Fibroblast of villous mesenchyme (primary cell): ENCODE measurements at places on chromosomes 1 and 21.

DNA sequence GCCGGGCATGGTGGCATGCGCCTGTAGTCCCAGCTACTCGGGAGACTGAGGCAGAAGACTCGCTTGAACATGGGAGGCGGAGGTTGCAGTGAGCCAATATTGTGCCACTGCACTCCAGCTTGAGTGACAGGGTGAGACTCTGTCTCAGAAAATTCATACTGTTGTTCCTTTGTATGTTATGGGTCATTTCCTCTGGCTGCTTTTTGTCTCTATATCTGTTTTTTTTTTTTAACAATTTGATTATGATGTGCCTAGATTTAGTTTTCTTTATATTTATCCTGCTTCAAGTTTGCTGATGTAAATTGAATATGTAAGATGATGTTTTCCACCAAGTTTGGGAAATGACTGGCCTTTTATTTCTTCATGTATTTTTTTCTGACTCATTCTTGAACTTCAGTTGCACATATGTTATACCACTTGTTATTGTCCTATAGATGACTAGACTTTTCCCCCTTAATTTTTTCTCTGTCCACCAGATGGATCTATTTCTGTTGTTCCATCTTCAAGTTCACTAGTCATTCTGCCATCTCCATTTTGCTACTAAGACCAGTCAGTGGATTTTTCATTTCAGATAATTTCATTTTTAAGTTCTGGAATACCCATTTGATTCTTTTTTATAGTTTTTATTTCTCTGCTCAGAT, 173.5 kb downstream of the GALNT2 start:
- no peak for DNase-seq

- DNase-seq = no peak
These were observed 507.1 kb downstream of the SMYD3 start for GRCh38 chr1:245999697-246000637.

GRCh38 chr1:18989176-18989799, 32.8 kb upstream of the IFFO2 start:
- no peak for DNase-seq

DNA sequence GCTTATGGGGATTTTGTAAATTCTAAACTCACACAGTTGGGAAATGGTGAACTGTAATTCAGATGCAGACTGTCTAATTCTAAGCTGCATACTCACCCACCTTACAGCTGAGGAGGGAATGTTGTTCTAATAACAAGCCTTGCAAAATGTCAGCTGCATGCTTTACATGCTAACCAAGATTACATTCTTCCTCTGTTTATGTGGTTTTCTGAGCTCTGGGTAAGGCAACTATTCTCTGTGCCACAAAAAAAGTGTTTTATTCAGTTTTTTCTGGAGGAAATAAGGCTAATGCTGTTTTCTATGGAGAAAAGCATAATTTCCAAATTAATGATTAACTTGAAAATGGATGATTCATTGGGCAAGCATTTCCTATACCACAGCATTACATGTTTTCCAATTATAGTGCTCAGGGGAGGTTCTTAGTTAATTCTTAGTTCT, 64.9 kb downstream of the RGS13 start:
- peak; percentile 91 for DNase-seq

GRCh38 chr1:180358649-180359048, 128.6 kb downstream of the LHX4 start:
- peak; percentile 59 for DNase-seq

- DNase-seq = no peak
These were observed 16.9 kb downstream of the STUM start for GRCh38 chr1:226565476-226565875.

- peak; percentile 10 for DNase-seq
These were observed at the start of gene TTLL7 for GRCh38 chr1:83998498-83999315. TSS of gene TTLL7 (minus strand) at chr1:83999132. CDS start at chr1:83952211, 46,921 bp downstream.

DNA sequence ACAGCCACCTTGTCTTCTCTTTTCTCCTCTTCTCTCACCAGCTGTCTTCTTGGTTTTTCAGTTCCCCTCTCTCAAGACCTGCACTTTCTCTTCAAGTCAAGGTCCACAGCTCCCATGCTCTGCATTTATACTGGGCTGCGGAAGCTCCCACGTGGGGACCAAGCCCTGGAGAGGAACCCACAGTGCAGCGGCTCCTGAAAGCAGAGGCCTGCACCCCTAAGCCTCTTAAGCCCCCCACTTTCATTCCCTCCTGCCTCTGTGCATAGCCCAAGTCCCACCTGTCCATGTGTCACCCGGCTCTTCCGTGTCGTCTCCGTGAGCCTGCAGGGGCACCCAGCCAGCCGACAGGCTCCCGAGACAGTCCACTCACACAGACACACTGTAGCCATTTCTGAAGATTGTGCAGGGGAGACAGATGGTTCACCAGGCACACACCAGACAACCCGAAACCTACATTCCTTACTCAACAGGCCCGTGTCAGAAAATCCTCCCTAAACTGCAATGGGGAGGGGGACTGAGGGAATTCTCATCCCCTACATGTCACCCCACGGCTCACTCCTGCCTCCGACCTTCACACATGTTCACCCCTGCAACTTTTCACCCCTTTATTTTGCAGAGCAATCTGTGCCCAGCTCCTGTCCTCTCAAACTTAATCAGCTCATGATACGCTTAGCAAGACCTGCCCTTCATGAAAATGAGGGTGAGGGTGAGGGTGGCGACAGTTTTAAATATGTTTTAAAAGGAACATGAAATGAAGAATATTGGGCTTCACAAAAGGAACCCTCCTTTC, 6.3 kb downstream of the MX2 start:
- DNase-seq = no peak

- no peak for DNase-seq
These were observed 70.3 kb downstream of the OLFML2B start for GRCh38 chr1:161953256-161953920.

GRCh38 chr21:35503671-35504070, 454.6 kb upstream of the RUNX1 start:
- peak; percentile 52 for DNase-seq

- peak; percentile 82 for DNase-seq
These were observed 10.4 kb downstream of the DCAF8 start for GRCh38 chr1:160251687-160252526.
